GM18507 (cell line): ENCODE measurements at places on chromosomes 5 and 9.

- no peak for DNase-seq
Measured at GRCh38 chr5:39256477-39257235, 37.3 kb upstream of the FYB1 start.

- DNase-seq: no peak
Measured at GRCh38 chr9:22033012-22033630, 24.0 kb upstream of the CDKN2B start.

GRCh38 chr5:153523211-153523610 is 32.7 kb downstream of the GRIA1 start:
- DNase-seq: no peak

- DNase-seq: no peak
Measured at GRCh38 chr5:15027764-15028163, 156.2 kb upstream of the ANKH start.

DNA sequence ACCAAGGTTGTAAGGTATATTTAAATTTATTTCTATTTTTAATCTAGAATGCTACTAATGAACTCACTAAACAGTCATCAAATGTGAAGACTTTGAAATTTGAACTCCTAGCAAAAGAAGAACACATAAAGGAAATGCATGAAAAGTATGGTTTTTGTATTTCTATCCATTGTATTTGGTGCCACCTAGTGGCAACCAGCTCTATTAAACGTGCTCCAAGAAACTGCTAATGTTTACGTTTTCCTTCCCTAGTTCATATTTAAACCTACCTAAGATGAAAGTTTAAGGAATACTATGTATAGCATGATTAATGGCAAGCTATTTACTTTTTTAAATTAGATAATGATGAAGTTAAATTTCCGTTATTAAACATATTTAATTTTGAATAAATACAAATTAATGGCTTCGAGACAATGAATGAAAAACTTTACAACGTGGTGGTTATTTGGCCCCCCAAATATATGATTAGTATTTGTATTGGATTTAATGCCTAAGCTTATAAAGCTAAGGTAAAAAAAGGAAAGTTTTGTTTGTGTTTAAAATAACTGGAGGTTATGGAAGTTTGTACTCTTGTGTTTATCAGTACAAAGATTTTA is 115.9 kb upstream of the SH3GL2 start:
- no peak for DNase-seq

GRCh38 chr9:1048231-1048619 is 1.9 kb upstream of the DMRT2 start:
- DNase-seq: no peak

DNA sequence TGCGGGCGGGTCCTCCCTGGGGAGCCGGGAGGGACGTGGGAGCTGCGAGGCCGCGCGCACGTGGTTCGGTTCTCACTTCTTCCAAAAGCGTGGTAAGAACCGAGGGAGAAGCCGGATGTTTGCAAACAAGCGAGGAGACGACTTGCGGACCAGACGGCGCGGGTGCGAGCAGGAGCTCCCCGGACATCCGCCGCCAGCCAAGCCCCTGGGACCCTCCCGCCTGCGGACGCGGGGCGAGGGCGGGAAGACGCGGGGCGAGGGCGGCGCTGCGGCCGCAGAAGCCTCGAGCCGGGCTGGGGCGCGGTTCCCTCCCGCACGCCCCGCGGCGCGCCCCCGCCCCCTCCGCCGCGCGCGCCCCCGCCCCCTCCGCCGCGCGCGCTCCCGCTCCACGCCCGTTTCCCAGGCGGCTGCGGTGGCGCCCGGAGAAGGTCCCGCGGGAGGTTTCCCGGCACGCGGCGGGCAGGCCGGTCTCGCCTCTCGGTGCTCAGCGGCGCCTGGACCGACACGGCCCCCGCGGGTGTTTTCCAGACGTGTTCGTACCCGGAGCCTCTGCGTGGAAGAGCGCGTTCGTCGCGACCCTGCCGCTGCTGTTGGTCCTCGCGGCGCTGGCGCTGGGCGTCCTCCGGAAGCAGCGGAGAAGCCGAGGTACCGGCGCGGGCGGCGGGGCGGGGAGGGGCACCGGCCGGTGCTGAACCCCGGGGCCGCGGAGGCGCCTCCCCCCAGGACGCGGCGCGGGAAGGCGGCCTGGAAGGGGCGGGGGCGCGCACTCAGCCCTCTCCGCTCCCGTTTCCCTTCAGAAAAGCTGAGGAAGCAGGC is 12.8 kb downstream of the BTNL9 start:
- DNase-seq: no peak

DNA sequence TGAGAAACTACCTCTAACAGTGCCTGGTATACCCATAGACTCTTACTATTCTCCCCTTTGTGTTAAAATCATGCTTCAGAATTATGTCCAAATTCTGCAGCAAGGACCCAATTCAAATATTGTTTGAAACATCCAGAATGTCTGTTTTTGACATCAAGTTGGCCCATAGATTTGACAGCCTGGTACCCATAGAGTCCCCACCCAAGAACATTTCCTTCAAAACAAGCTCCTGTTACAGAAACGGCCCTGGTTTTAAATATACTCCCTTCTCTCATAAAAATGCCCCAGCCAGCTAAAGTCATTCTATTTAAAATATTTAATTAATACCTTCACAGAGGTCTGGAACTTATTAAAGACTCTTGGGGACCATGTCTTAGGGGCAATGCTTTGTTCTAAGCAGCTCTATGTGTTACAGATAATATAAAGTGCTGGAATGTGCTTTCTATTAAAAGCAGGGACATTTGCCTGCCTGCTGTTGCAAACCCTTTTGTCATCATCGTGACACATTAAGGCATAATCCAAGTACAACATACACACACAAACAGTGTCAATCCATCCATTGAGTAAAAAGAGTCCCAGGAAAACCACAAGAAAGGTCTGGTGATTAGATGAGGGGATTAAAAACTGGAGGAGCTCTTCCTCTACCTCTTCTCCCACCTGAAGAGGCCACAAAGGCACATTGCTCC is 321.7 kb downstream of the MLLT3 start:
- no peak for DNase-seq

DNA sequence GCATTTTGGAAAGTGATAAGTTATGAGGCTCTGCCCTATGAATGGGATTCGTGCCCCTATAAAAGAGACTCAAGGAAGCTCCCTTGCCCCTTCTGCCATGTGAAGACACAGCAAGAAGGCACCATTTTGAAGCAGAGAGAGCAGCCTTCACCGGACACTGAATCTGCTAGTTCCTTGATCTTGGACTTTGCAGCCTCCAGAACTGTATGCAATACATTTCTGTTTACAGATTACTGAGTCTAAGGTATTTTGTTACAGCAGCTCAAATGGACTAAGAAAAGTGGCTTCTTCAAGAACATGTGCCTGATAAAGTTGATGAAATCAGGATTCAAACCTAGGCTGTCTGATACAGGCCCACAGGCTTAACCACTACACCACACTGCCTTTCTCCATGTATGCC is 131.6 kb upstream of the MAP3K1 start:
- no peak for DNase-seq

GRCh38 chr5:138000102-138000723 is 32.7 kb downstream of the FAM13B start:
- DNase-seq: no peak

DNA sequence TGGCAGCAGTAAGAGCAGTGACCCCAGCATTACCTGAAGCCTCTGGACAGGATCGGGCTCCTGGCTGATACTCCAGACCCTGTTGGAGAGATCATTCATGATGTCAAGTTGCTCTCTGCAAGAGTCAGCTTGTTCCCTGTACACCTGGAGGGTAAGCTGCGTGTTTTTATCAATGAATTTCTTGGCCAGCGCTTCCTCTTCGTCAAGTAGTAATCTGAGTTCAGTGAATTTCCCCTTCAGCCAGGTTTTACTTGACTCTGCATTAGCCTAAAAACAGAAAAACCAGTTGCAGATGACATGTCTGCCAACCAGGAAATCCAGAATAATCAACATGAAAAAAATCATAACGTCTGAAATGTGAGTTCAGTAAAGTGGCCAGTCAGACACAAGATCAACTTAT is 19.1 kb downstream of the TRIM14 start:
- no peak for DNase-seq

DNA sequence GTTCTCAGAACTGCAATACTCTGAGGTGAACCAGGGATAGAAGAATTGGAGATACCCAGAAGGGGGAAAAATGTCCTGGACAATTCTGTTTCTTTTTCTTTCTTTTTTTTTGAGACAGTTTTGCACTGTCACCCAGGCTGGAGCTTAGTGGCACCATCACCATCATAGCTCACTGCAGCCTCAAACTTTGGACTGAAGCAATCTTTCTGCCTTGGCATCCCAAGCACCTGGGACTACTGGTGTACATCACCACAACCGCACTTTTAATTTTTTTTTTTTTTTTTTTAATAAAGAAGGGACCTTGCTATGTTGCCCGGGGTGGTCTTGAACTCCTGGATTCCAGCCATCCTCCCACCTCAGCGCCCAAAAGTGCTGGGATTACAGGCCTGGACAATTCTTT is 1.9 kb downstream of the EMB start:
- DNase-seq: no peak

DNA sequence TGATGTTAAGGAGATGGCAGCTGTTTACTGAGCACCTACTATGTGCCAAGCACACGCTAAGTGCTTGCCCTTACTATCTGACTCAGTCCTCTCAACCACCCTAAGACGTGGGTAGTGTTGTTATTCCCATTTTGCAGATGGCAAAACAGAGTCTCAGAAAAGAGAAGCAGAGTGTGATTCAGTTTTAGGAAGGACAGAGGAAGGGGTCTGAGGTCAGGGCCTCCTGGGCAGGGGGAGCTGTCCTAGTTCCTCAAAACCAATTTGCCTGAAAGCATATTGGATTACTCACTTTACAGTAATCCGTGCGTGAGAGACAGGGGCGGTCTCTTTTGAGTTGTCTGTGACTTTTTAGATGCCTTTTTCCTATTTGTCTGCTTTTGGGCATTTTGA is 23.2 kb downstream of the DNM1 start:
- no peak for DNase-seq

GRCh38 chr9:89454498-89455355 is 43.2 kb downstream of the SEMA4D start:
- DNase-seq: no peak

DNA sequence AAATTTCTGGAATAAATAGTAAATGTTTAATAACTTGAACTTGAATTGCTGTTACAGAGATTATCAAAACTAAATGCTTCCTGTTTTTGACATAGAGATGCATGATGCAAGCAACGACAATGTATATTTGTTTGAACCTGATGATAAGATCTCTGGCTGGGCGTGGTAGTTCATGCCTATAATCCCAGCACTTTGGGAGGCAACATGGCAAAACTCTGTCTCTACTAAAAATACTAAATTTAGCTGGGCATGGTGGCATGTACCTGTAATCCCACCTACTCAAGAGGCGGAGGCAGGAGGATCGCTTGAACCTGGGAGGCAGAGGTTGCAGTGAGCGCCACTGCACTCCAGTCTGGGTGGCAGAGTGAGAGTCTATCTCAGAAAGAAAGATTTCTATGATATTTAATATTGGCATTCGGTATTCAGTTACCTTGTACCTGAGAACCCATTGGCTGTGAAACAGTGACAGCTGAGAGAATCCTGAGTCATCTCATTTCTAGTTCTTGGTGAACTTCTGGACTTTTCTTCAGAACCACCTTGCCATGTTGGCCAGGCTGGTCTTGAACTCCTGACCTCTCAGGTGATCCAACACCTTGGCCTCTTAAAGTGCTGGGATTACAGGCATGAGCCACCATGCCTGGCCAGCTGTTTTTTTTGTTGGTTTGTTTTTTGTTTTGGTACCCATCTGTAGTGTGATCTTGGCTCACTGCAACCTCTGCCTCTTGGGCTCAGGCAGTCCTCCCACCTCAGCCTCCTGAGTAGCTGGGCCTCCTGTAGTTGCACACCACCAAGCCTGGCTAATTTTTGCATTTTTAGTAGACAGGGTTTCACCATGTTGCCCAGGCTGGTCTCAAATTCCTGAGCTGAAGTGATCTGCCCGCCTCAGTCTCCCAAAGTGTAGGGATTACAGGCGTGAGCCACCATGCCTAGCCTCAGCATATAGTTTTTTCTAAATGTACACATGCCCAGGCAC is 10.0 kb upstream of the FGF18 start:
- no peak for DNase-seq

- no peak for DNase-seq
Measured at GRCh38 chr9:134707731-134708671, 66.4 kb downstream of the COL5A1 start.

- DNase-seq: no peak
Measured at GRCh38 chr9:1298046-1298445, 247.9 kb downstream of the DMRT2 start.

DNA sequence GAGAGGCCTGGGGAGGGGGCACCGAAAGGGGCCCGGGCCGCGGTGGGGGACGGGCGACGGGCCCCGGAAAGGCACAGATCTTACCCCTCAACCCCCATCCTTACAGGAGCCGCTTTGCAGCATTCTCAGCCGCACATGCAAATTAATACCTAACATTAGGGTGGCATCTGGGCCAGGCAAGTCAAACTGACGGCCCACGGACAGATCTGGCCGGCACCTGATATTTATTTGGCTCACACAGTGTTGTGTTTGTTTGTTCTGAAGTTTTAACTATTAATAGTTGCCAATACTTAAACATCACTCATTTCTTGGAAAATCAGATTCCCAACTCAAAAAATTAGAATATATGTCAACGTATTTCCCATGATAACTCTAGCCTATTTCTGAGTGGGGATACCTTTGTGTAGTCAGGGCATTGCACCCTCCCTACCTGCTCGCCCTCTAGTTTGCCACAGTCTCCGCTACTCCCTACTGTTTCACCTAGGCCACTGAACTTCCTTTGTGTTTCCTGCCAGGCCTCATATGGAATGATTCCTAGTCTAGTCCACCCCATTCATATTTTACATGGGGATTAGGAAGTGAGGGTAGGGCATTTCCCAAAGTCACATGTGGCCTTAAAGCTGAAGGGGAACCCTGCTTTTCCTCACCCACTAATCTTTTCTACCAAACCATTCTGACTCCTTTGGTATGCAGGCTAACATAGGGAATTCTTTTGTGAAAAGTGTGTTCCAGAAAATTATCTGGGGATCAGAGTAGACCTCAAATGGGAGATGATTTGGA is 71.9 kb upstream of the LARP1 start:
- DNase-seq: no peak

- no peak for DNase-seq
Measured at GRCh38 chr5:62948301-62948700, 369.7 kb downstream of the LRRC70 start.

DNA sequence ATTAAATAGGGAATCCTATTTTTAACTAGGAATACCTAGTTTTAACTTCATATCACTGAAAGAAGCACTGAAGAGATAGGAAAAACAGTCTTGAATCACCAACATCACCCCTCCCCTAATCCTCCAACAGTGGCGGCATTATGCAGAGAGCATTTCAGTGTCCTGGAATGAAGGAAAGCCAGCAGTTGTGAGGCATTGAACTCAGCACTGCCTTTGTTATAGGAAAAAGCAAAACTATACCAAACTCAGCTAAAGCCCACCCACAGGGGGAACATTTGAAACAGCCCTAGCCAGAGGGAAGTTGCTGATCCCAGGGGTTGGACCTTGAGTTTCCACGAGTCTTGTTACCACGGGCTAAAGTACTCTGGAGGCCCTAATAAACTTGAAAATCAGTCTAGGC is 310.6 kb upstream of the EDIL3 start:
- no peak for DNase-seq
